ENCODE measurements at places on chromosomes 5 and 9.
A peak's percentile ranks its signal among the peaks of the same experiment; 100 is the strongest.

GRCh38 chr5:170143091-170143490 lies 37.4 kb downstream of the FOXI1 start:
- no peak for DNase-seq

GRCh38 chr5:89377767-89378455 lies 494.9 kb upstream of the MEF2C start:
- DNase-seq, result no peak

DNA sequence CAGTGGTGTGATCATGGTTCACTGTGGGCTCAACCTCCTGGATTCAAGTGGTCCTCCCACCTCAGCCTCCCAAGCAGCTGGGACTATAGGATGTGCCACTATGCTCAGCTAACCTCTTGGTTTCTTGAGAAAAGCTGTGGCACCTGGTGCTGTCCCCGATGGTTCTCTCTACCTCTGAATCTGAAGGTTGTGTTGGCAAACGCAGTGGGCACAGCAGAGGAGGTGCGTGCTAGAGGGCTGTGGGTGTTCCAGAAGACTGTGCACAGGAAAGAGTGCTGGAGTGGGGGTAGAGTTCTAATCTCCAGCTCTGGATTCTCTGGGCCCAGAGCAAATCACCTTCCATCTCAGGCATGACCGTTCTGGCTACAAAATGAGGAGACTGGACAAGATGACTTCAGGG lies 12.5 kb downstream of the RGS3 start:
- no peak for DNase-seq

GRCh38 chr9:30089428-30089827 lies 2295.0 kb upstream of the ACO1 start:
- no peak for DNase-seq

DNA sequence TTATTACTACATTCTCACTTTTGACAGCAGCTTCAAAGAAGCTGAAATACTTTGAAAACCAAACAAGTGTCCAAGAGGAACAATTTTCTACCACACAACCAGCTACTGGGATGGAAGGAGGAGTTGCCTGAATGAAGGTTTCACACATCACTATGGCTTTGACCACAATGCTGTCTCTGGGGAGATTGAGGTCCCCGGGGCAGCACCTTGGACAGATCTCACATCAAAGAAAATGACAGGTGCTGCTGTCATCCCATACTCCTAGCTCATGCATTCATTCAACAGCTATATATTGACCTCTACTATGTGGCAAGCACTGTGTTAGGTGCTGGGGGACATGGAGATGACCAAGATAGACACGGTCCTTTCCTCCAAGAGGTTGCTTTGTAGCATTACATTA lies 233.2 kb upstream of the RASEF start:
- DNase-seq, result no peak

DNA sequence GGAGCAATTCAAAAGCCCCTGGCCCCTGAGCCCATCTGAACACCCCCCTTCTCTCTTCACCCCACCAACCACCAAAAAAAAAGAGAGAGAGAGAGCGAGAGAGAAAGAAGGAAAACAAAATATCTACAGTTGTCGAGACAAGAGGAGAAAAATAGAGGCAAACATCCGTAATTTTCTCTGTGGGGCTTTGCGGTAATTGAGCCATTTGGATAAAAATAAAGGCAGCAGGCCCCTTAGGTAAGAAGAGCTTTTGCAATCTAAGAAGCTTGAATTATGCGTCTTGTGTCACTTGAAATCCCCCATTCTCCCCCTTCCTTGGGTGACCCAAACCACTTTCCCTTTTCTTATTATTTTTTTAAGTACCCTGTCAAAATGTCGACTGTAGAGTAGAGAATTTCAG lies 35.5 kb upstream of the FUBP3 start:
- DNase-seq, result no peak

GRCh38 chr5:15683332-15683731 lies 183.4 kb downstream of the FBXL7 start:
- DNase-seq, result peak; percentile 66

- DNase-seq, result peak; percentile 17
These were observed 15.9 kb upstream of the TEX10 start for GRCh38 chr9:100368672-100369071.

DNA sequence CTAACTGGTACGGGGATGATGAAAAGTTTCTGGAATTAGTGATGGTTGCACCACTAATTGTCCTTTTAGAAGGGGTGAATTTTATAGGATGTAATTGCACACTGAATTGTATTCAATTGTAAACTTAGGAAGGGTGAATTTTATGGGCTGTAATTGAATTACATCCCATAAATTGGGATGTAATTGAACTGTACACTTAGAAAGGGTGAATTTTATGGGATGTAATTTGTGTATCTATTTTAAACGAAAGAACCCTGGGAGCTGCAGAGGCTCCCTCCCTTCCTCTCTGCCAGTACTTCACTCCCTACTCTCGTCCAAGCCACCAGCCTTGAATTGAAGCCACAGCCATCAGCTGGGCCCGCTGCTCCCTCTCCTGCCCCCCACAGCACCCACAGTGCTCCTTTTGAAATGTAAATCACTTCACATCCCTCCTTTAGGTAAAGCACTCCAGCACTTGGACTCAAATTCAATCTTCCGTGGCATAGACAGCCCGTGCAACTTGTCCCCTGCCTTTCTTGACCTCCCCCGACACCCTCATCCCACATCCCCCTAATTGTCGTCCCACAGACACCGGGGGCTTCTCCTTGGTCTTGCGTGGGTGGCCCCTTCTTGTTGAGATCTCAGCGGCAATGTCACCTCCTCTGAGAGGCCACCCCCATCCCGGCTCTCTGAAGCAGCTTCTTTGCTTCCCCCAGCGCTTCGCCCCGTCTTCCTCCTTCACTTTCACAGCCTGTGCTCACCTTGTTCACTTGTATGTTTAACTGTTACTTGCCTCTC lies 84.2 kb upstream of the HRH2 start:
- DNase-seq, result no peak

Measured in HAP-1 (cell line).